ENCODE measurements at places on chromosomes 1 and 21.

GRCh38 chr1:8223526-8223925 lies 94.4 kb upstream of the SLC45A1 start:
- DNase-seq: no peak

- DNase-seq: no peak
These were observed 4.5 kb upstream of the SDE2 start for GRCh38 chr1:226003502-226004170.

DNA sequence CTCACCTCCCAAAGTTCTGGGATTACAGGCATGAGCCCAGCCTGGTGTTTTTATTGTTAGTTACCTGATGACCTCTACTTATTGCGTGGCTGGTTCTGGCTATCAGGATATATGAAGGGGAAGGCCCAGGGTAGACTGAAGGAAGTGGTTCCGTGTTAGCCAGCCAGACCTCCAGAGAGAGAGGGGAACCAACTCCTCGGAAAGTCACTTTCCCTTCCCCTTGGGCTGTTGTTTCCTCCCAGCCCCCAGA lies 2.5 kb upstream of the RCSD1 start:
- no peak for DNase-seq

GRCh38 chr1:182357913-182358312 lies 33.7 kb downstream of the GLUL start:
- DNase-seq: no peak

- DNase-seq: no peak
These were observed 18.1 kb downstream of the CFAP45 start for GRCh38 chr1:159881622-159882526.

GRCh38 chr1:109485001-109485400 lies 1.3 kb downstream of the ATXN7L2 start:
- DNase-seq: no peak

- no peak for DNase-seq
These were observed 66.8 kb upstream of the BCL10 start for GRCh38 chr1:85343213-85343611.

GRCh38 chr1:215064327-215064726 lies 18.2 kb upstream of the KCNK2 start:
- DNase-seq: no peak

- no peak for DNase-seq
These were observed 166.6 kb downstream of the ROR1 start for GRCh38 chr1:63940440-63940839.

DNA sequence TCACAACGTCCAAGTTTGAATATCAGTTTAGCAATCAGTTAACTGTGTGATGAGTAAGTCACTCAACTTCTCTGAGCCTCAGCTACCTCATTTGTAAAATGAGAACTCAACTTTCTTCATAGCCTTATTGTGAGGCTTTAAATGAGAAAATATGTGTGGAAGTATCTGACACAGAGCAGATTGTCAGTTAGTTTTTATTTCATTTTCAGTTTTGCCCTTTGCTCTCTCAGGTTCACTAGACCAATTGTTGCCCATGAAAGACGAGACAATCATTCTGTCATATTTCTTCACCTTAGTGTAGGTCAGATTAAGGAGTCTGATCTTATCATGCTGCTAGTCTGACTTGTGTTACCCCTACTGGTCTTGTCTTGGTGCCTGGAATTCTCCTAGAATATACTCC lies 232.8 kb upstream of the PTBP2 start:
- no peak for DNase-seq

GRCh38 chr1:94416901-94417727 lies 1.1 kb upstream of the ABCD3 start:
- DNase-seq: peak; percentile 24

GRCh38 chr21:26550326-26550725 lies 22.8 kb downstream of the CYYR1 start:
- DNase-seq: no peak

DNA sequence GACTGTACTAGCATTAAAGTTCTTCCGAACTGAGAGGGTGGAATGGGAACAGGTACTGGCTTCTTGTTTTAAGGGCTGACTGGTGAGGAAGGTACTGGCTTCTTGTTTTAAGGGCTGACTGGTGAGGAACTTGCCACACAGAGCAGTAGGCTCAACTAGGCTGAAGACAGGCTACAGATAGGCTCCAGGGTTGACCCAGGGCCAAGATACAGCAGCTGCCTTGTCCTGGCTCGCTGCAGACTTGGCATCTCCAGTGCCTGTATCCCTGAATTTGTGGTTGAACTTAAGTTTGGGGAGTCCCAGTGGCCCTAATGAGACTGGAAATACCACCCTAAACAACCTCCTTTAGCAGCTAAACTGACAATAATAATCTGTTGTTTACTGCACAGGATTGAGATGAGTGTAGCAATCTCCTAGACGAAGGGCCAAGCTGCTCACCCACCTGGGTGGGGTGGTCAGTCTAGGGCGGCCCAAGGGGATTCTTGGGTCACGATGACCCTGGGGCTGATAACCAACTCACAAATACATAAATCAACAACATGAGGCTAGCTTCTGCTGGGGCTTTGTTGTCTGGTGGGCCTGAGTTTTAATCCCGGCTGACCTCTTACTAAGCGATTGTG lies 227.1 kb downstream of the DISC1 start:
- no peak for DNase-seq

DNA sequence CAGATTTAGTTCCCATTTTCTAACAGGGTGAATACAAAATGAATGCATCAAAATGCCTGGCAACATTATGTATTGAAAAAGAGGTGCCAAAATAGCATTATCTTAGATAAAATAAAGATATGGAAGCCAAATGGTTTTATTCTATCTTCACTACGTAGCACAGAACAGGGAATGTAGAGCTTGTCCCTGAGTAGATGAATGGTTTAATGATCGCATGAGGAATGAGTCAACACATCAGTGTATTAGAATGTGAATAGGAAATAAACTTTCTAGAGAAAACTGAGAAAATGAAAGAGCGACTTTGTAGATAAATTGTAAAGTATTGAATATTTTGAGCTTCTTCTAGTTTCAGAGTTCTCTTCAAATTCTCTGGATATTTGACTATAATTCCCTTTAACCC lies 74.3 kb downstream of the BRINP3 start:
- DNase-seq: no peak

DNA sequence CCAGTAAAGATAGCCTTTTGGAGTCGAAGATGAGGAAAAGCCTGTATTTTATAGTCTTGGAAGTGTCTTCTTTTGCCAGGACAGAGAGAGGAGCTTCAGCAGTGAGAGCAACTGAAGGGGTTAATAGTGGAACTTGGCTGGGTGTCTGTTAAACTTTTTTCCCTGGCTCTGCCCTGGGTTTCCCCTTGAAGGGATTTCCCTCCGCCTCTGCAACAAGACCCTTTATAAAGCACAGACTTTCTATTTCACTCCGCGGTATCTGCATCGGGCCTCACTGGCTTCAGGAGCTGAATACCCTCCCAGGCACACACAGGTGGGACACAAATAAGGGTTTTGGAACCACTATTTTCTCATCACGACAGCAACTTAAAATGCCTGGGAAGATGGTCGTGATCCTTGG lies at the start of gene VCAM1:
TSS of gene VCAM1 (plus strand) at position 253 of the 400 bp plus-strand sequence. CDS start at position 372, 119 bp downstream.
- no peak for DNase-seq

DNA sequence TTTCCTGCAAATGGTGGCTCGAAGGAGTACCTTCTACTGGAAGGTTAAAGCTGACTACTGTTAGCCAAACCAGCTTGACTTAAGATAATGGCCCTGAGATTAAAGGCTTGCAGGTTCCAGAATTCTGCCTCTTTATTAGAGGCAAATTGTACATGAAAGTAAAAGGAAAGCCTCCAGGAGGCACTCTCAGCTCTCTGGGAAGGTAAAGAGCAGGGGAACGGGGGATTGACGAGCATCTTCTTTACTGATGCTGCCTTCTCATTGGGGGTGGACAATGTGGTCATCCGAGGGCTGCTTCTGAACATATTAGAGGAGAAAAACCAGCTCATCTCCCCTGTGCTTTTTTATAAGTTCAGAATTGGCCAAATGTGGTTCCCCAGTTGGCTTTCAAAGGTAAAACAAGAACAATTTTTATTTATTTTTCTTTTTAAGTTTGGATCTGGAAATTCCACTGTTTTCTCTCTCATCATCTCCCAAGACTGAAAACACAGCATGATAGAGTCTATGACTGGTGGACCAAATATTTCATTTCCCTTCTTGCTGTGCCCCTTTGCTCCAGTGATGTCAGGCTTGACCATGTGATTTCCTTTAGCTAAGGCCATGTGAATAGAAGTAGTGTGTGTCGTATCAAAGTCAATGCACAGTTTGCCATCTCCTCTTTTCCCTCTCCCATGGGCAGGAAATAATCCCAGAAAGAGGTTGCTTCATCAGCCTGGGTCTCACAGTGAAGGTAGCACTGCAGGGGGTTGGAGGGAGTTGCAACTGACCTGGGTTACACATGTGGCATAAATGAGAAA lies 292.7 kb downstream of the PRDM2 start:
- no peak for DNase-seq

- DNase-seq: no peak
These were observed 6.2 kb upstream of the FYB2 start for GRCh38 chr1:56825436-56825835.

GRCh38 chr1:224501836-224502235 lies 67.2 kb upstream of the WDR26 start:
- no peak for DNase-seq

DNA sequence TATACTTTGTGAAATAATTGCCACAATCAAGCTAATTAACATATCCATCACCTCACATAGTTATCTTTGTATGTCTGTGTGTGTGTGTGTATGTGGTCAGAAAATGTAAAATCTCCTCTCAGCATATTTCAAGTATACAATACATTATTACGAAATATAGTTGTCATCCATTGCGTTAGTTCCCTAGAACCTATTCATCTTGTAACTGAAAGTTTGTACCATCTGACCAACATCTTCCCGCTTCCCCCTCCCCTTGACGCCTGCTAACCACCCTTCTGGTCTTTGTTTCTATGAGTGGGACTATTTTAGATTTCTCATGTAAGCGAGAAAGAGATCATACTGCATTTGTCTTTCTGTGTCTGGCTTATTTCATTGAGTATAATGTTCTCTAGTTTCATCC lies 455.3 kb downstream of the KCNT2 start:
- DNase-seq: no peak

GRCh38 chr1:156639601-156640101 lies 2.3 kb upstream of the BCAN start:
- no peak for DNase-seq

DNA sequence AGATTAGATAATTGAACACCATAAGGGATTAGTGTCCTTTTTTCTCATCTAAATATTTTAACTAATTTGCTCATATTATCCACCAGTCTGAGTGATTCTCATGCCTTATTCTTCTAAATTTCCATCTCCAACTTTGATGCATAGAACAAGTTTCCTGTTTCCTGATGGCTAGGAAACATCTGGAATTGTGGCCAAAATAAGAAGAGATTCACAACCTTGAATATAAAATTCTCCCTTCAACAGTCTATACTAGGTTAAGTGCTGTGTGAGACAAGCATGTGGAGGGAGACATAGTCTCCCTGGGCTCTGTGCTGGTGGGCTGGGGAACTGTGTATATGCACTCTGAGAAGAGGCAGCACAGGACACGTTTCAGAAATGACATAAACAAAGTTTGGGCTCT lies 21.6 kb upstream of the ROR1 start:
- DNase-seq: no peak

- no peak for DNase-seq
These were observed 50.3 kb downstream of the SLX9 start for GRCh38 chr21:44989943-44990780.
